ENCODE measurements at places on chromosomes 2 and 18.

- no peak for DNase-seq
Observed at GRCh38 chr2:166375195-166375735, 479 bp downstream of the SCN9A start.

DNA sequence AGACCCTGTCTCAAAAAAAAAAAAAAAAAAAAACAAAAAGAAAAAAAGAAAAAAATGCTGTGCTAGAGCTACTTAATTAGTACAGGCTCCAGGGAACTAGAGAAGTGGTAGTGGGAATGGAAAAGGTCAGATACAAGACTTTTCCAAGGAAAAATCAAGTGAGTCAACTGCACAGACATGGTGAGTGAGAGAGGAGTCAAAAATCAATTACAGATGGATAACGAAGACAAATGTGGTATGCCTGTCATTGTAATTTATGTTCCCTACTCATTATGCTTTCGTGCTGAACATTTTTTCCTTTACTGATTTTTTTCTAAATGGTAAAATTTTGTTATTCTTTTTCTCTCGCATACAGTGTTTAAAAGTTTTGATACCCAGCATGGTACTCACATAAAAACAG, 111.5 kb downstream of the MDH1 start:
- no peak for DNase-seq

DNA sequence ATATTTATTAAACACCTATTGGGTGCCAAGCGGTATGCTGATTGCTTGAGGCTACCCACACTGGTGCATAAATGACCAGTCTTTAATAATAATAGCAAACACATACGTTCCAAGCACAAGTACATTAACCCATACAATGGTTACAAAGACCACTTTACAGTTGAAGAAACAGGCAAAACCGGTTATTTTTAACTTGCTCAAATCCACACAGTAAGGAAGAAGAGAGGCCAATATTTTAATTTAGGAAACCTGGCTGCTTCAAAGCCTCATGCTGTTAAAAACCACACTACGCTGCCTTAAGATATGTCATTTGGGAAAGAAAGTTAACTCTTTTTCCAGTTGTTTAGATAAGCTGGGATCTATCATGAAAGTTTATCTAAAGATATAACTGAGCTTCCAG, 2.4 kb upstream of the IMPA2 start:
- no peak for DNase-seq

- no peak for DNase-seq
Observed at GRCh38 chr2:11371092-11371937, 26.9 kb upstream of the ROCK2 start.

DNA sequence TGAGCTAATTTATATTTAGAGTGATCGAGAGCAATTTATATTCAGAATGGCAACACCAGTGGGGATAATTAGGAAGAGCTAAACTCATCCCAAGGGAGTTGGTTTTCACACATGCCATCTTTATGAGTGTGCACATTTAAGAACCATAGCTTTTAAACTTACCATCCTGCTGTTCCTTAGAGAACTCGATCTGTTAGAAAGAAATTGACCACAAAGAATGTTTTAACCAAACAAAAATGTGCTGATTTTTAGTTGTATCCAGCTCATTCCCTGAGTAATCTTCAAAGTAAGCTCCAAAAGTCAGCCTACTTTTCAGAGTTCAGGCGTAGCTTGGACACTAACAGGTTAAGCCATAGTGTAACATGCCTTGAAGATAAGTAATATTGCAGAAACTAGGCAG, 12.6 kb downstream of the MYL1 start:
- DNase-seq, result no peak

DNA sequence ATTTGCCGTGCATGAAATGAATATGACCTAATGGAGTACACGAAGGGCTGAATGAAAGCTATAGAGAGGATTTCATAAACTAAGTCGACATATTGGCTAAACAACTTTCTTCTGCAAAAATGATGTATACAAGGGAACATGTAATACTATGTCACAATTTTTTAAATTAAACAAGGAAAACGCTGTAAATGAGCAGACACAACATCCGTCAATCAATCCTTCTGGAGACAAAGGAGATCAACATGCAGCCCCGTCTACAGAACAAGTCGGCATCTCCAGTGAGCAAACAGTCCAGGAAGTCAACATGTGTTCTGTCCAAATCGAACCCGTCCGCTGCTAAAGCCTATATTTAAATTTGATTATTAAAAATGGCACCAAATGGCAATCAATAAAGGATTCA, 180.8 kb downstream of the TCF4 start:
- DNase-seq, result no peak

- DNase-seq, result no peak
Observed at GRCh38 chr18:25075331-25075730, 276.6 kb downstream of the ZNF521 start.

- DNase-seq, result no peak
Observed at GRCh38 chr2:214747992-214748391, 61.5 kb downstream of the BARD1 start.

DNA sequence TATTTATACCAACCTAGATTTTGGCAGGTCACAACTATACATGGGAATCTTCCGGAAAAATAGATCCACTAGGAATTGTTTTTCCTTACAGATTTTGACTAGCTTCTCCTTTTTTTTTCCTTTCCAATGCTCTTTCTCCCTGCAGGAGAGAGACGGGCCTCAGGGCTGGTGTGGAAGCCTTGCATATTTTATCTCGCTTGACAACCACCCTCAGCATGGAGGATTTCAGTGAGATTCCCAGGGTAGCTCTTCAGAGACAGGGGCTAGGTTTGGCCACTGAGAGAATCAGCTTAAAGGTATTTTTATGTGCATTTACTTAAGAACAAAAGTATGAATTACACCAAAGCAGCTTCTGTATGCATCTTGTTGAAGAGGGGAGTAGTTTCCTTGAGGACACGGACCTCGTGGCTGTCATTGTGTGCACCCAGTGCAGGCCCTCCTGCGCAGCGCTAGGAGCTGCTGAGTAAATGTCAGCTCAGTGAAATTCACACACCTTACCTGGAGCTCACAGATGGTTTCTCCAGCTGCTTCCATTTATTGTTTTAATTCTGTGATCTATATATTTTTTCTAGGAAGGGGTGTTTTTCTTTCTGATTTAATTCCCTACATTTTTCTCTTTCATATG, 54.4 kb downstream of the TRAPPC12 start:
- no peak for DNase-seq

- peak; percentile 84 for DNase-seq
Observed at GRCh38 chr2:156331572-156332283, 793 bp downstream of the NR4A2 start.

All from hematopoietic multipotent progenitor cell (in vitro differentiated cells).